ENCODE measurements at places on chromosomes 2 and 18.

GRCh38 chr2:117858892-117859531 is 44.5 kb downstream of the DDX18 start:
- no peak for DNase-seq

GRCh38 chr2:229342376-229342775 is 71.3 kb upstream of the PID1 start:
- DNase-seq = no peak

DNA sequence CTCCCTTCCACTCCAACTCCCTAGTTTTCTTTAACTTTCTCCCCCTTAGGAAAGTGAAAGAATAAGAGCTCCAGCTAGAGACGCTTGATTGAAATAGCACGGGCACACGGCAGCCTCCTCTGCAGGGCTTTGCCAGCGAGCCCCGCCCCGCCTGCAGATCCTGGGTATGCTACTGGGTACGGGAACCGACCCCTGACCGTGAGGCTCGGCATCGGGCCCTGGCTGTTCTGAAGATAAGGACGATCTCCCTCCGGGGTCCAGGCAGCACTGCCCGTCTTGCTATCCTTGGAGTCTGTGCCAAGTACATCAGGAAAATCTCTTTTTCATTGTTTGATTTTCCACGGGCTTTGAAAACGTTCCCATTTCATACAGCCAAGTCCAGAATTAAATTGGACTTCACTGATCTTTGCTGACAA is 284.5 kb downstream of the MTX2 start:
- no peak for DNase-seq

DNA sequence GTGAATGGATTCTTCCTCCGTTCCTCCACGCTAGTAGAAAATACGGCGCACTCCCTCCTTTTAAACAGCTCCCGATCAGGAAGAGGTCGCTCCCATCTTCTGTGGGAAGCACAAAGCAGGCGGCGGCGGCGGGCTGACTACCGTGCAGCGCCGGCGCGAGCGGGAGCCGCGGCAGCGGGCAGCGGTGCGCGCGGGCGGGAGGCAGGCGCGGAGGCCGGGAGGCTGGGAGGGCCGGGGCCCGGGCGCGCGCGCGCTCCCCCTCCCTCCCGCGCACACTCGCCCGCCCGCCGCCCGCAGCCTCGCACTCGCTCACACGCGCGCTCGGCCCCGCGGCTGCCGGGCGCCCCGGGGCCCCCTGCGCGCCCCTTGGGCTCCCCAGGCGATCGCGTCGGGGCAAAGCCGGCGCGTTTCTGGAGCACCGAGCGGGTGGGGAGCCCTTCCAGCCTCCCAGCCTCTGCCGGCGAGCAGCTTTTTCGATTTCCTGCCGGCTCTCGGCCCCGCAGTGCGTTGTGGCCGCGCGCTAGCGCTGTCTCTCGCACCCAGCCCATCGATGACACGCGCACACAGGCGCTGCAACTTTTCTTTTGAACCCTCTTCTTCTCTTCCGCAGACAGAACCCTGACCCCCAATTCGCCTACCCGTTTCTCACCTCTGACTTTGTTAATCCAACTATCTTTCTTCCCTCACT is at the start of gene SLC8A1:
Gene SLC8A1, minus strand, starts transcription at position 173 of the 688 bp plus-strand sequence.
- no peak for DNase-seq

DNA sequence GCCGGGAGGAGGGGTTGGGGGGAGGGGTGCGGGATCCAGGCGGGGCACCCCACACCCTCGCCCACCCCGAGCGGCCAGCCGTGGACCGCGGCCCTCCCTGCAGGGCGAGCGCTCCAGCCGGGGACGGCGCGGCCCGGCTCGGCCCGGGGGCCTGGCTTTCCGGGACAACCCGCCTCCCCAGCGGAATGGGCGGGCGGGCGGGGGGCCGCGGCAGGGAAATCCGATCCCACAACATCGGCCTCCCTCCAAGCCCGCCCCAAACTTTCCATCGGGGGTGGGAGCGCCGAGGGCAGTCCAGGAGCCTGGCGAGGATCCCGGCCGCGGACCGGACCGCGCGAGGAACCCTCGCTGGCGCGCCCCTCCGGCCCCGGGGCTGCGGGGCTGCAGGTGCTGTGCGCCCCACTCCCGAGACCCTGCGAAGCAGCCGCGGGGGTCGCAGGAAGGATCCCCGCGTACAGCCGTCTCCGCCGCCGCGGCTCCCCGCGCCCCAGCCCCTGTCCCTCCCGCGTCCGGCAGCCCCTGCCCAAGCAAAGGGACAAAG is 529 bp downstream of the SEMA4C start:
- DNase-seq = peak; percentile 74

- DNase-seq = no peak
Measured at GRCh38 chr18:46319783-46320182, 215.6 kb downstream of the HAUS1 start.

DNA sequence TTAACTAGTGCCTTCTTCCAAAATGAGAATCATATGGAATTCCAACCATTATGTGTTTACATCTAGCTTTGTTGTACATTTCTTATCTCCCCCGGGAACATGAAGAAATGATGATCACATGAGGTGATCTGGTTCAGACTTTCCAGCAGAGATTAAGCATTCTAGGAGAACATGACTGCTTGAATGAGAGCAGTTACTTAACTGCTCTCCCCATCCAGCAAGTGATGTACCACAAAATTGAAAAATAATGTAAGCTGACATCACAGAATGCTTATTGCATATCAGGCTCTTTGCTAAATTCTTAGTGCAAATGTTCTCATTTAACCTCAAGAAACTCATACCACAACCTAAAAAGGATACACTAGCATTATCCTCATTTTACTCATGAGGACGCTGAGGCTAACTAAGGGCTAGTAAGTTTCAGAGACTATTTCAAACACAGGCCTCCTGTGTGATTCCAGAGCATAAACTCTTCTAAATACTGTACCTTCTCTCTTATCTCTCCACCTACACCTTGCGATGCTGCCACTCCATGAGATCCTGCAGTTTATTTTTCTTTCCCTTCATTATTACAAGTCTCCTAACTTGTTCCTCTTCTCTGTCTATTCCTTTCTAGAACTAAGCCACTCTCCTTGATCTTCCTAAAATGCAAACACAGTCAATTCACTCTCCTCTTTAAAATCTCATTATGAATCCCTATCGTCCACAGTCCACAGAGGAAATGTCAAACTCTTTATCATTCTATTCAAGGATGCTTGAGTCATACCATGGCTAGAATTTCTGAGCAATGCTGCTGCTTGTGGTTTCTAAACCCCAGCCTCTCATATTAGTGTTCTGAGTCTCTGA is 1224.8 kb upstream of the ZEB2 start:
- no peak for DNase-seq

DNA sequence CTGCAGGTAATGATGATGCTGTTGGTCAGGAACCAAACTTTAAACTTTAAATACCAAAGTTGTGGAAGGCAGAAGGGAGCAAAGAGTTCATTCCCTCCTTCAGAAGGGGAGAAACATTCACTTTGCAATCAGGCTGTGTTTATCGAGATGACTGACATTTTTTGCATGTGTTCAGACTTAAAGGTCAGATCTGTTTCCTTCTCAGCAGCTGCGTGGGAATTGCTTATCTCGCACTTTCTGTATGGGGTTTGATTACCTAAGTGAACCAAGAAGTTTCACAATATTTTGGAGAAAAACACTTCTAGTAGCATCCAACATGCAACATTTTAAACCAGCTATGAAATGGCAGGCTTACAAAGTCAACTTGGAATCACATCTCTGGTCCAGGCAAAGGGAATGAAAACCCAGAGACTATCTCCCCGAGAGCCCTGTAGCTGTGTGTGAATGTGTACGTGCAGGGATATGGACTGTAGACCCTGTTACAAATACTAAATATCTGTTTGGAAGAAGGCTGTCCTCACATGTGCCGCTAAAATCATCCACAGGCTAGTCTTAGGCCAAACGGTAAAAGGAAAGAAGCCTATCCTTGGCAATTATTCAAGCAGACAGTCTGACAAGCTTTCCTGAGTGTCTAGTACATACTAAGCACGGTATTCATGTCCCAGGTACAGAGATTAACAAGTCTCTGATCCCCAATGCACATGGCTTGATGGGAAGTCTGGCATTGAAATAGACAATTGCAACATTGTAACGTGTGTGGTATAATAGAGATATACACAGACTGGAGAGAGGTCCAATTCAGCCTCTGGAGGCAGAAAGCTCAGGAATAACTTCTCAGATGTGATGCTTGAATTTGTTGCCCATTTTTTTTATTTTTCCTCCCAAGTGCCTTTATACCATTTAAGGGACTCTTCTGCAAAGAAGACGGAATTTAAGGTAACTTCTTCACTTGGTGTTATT is 483.1 kb downstream of the DPP10 start:
- DNase-seq = no peak

DNA sequence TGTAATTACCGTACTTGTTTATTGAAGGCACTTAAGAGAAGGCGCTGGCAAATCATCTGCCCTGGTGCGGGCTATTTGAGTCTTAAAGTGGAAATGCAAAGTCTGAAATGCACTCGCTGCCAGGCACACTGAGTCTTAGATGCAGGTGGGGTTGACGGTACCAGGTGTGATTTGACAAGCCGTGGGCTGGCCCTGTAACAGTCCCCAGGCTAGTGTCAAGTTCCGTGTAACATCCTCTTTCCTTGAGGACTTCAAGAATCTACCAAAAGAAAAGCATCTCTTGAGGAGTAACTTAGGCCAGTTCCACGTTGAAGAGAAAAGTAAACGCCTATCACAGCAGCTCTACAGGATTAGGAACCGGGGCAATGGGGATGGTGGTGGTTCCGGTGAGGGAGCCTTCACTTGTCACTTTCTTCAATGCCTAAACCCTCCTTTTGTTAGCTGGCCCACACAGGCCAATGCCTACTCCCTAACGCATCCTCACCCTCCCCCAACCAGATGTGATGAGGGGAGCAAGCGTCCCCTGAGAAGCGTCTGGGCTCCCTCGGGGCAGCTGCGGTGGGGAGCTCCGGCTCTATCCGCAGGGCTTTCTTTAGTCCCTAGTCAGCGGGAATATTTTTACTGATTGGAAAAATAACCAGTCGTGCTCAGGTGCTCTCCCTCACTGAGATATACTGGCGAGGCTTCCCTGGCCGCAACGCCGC is 1.5 kb upstream of the UGP2 start:
- DNase-seq = no peak

DNA sequence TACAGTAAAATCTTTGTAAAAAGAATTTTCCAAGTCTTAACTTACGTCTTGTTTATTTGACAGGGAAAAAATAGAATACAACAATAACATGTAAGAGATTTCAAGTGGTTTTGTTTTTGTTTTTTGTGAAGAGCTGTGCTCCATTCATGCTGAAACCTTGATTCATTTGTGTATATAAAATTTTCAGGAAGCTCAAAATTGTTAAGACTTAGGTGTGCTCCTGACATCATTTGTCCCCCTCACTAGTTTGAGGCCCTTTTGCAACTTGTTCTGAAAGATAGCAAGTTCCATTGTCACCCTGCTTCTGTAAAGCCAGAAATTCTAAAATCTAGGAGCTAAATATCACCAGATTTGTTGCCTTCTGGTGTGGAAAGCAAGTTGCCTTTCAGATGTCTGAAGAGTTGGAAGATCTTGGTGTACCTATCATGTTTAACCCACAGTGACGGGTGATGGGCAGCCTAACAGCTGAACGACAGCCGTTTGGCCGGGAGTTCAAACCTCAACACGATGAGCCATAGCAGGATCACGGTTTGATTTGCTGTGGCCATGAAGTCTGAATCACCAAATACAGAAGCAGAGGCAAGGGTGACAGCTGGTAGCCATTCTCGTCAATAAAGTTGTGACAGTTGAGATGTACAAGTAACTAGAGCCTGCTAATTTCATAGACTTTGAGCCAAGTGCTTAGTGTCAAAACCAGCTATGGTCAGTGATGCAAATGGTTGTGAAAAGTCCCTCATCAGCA is 205.5 kb upstream of the SP5 start:
- DNase-seq = no peak

GRCh38 chr2:18647731-18648130 is 58.4 kb upstream of the NT5C1B start:
- no peak for DNase-seq

DNA sequence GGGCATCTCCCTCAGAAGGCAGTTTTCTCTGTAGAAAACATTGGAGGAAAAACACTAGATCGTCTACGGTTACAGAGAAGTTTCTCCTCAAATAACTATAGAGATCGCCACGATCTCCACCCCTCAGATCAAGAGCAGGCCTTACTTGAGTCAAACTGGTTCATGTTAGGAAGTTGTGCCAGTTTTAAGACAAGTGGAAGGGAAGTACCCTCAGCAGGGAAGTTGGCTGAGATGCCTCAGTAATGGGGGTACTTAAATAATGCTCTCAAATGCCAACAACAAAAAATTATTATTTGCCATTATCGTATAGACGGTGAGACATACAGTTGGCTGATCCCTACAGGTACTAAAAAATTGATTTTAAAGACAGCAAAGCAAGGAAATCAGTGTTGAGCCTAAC is 8.2 kb upstream of the SMAD7 start:
- no peak for DNase-seq

DNA sequence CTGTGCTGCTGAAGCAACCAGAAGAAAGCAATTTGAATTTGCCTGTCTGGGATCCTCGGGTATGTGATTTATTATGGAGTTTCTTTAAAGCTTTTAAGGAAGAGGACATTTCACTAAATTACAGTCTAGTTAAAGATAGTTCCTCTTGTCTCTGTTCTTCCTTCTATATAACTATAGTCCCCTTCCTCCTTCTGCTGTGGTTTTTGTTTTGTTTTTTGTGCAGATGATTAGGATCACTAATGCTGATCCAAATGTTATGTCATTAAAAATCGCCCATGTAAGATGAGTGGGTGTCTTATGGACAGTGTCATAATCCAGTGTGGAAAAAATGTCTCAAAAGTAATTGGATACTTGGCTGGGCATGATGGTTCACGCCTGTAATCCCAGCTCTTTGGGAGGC is 24.7 kb downstream of the PAPOLG start:
- DNase-seq = no peak

- DNase-seq = no peak
Measured at GRCh38 chr18:69890558-69890957, 57.1 kb downstream of the CD226 start.

- DNase-seq = no peak
Measured at GRCh38 chr2:170525566-170525900, 189.6 kb upstream of the SP5 start.

- DNase-seq = no peak
Measured at GRCh38 chr2:211534632-211535031, 978.2 kb downstream of the CPS1 start.

Data from C1 segment of cervical spinal cord (tissue), 14 donors.